ENCODE measurements at places on chromosomes 2 and 18.
A peak's percentile ranks its signal among the peaks of the same experiment; 100 is the strongest.

DNA sequence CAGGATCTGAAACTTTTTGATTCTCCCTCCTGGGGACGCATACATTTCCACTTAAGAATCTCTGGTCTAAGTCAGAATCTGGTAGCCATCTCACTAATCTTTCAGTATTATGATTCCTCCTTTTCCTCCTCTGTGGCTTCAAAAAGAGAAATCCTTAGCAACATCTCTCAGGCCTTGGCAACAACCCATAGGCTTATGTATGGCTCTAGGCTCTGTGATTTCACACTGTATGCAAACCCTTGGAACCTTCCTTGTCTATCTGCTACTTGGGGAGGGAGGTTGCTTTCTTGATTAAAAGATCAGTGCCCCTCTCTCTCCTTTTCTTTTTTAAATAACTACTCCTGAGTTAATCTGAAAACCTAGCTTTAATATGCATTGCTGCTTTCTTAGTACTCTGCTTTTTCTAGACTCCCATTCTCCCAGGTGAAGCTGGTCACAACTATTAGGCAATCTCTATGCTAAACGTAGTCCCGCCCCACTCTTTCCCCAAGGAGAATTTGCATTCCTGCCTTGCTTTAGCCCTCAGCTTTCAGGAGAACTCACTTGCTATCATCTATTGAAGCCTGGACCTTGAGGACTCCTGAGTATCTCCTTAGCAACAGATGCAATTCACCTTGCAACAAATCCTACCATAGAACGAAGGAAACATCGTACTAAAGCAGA lies 72.2 kb upstream of the L3MBTL4 start:
- DNase-seq: no peak

- DNase-seq: peak; percentile 62
These were observed 6.1 kb upstream of the TBC1D8 start for GRCh38 chr2:101157272-101157671.

DNA sequence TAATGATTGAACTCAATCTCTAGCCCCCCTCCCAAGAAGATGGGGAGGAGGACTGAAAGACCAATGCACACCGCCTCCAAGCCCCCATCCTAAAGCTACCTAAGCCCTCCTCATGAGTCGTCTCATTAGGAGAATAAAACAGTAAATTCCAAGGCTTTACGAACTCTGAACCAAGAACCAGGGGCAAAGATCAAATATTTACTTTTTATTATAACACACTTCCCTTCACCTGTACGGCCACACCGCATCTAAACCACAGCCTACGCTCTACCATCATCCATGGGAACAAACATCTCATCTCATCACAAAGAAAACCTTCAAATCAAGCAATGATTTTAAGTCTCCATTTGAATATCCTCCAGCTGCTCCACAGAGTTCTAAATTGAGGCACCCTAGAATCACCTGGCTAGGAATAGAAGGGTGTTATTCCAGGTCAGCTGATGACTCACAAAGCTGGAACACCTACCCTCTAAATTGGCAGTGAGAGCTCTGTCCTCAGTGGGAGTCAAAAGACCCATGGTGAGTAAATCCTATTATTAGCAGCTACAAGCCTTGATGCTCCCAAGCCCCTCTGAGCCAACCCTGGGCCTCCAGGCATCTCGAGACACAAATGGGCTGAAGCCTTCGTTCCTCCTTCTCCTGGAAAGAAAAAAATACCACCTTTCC lies 45.6 kb upstream of the BZW1 start:
- no peak for DNase-seq

GRCh38 chr2:171181064-171182049 lies 20.7 kb upstream of the TLK1 start:
- DNase-seq: no peak

- peak; percentile 7 for DNase-seq
These were observed 211.6 kb downstream of the TRIB2 start for GRCh38 chr2:12928197-12928774.

DNA sequence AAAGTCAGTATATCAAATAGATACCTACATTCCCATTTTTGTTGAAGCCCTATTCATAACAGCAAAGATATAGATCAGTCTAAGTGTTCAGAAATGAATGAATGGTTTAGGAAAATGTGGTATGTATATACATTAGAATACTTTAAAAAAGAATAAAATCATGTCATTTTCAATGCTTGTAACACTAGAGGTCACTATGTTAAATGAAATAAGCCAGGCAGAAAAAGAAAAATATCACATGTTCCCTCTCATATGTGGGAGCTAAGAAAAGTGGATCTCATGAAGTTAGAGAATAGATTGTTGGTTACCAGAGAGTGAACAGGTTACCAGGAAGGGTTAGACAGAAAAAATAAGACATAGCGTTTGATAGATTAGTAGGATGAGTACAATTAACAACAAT lies 1111.0 kb upstream of the SLC39A10 start:
- no peak for DNase-seq

GRCh38 chr2:55103046-55103445 lies 52.8 kb upstream of the RTN4 start:
- no peak for DNase-seq

DNA sequence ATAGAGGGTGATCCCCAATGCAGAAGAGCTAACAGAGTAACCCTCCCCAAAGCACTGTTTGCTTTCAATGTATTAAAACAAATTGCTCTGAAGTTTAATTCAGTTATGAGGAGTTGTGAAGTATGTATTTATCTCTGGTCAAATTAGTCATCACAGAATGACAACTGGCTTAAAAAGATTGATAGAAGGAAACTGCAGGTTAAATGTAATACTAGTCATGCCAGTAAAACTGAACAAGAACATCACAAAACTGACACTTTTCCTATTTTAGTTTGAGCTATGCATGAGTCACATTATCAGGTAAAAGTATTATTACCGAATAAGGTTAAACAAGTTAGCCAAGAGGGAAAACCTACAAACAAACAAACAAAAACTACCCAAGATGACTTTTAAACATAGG lies 99.0 kb upstream of the ACVR1C start:
- no peak for DNase-seq

DNA sequence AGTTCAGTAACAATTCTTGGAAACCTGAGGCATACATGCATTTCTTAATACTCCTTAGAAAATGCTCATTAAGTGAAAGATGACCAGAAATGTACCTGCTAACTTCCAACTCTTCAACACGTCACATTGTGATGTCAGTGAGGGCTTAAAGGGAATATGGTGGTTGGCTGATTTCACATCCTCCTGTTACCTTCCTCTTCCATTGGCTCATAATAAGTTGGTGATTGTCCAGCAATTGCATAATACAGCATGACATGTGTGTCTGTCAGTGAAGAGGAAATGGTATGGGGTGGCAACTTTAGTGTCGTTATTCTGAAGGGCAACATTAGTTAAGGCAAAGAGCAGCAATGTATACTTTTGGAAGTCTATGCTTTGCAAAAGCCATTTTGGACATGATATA lies 26.0 kb downstream of the PLEK start:
- DNase-seq: no peak

DNA sequence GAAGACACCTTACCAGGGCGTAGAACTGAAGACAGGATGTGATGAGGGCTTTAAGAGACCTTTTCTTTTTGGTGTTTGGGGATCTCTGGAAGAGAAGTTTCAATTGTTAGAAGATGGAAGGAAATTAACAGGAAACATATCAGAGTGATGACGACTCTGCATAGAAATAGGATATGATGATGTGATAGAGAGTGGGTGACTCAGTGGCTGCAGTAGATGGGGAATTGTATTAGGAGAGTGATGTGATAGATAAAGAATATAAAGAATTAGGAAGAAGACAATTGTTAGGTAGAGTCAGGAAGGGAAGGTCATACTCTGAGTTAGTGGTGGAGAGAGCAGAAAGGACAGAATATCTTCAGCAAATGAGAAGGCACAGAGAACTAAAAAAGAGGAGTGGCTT lies 593.9 kb downstream of the NYAP2 start:
- DNase-seq: no peak

GRCh38 chr2:147525819-147526489 lies 318.9 kb upstream of the ACVR2A start:
- no peak for DNase-seq

GRCh38 chr2:73418343-73418742 lies 32.7 kb downstream of the ALMS1 start:
- DNase-seq: no peak

- no peak for DNase-seq
These were observed 79.2 kb upstream of the MYO3B start for GRCh38 chr2:170098626-170099312.

DNA sequence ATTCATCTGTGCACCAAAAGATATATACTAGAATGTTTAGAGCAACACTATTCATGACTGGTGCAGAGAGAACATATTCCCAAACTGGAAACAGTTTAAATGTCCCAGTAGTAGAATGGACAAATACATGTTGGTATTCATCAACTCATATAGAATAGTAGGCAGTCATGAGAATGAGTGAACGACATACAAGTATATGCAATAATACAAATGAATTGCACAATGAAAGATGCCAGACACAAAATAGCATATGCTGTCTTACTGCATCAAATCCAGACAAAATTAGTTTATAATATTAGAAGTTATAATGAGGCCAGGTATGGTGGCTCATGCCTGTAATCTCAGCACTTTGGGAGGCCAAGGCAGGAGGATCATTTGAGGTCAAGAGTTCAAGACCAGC lies 8.3 kb upstream of the PRKAG3 start:
- DNase-seq: no peak

DNA sequence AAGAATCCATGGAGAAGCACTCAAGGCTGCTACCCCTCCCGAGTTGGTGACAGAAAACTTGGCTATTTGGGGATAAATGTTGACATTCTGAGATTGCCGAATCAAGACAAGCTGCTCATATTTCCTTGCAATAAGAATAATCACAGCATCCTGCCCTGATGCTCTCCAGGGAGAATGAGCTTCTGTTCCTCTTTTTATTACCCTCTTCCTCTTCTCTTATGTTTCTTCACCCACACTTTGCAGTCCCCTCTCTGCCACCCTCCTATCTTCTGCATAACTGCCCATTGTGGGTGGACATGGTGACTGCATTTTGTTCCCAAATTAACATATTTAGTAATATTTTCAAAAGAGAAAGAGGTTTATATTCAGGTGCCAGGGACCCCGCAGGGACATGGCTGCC lies 11.9 kb upstream of the MSGN1 start:
- no peak for DNase-seq

DNA sequence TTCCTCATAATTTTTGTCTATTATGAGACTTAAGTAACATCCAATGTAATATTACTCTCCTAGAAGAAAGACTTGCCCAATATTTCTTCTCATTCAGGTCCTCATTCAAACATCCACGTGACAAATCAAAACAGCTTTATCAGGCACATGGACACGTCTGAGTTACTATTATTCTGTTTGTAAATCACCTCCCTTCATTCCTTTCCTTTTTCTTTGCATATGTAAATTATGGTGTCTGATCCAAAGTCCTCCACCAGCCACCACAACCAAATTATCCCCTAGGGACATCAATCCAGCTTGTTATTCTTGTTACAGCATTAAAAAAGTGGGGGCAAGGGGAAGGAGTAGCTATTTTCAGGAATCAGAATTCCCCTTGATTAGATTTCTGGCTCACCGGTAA lies 7.1 kb downstream of the TMEM163 start:
- DNase-seq: no peak

GRCh38 chr18:52046842-52047241 lies 293.2 kb upstream of the DCC start:
- DNase-seq: no peak

GRCh38 chr2:9294764-9295163 lies 88.2 kb downstream of the ASAP2 start:
- no peak for DNase-seq

GRCh38 chr2:233087713-233088112 lies 27.6 kb downstream of the INPP5D start:
- no peak for DNase-seq

GRCh38 chr2:186558512-186559276 lies 31.2 kb upstream of the ITGAV start:
- DNase-seq: no peak

- DNase-seq: no peak
These were observed 20.7 kb upstream of the TRIM43B start for GRCh38 chr2:95505222-95505621.
